Renal cortex interstitium (tissue), 15 donors: ENCODE measurements at places on chromosomes 7 and 10.

GRCh38 chr7:147659036-147659995 lies 931.2 kb upstream of the C7orf33 start:
- DNase-seq, result no peak

DNA sequence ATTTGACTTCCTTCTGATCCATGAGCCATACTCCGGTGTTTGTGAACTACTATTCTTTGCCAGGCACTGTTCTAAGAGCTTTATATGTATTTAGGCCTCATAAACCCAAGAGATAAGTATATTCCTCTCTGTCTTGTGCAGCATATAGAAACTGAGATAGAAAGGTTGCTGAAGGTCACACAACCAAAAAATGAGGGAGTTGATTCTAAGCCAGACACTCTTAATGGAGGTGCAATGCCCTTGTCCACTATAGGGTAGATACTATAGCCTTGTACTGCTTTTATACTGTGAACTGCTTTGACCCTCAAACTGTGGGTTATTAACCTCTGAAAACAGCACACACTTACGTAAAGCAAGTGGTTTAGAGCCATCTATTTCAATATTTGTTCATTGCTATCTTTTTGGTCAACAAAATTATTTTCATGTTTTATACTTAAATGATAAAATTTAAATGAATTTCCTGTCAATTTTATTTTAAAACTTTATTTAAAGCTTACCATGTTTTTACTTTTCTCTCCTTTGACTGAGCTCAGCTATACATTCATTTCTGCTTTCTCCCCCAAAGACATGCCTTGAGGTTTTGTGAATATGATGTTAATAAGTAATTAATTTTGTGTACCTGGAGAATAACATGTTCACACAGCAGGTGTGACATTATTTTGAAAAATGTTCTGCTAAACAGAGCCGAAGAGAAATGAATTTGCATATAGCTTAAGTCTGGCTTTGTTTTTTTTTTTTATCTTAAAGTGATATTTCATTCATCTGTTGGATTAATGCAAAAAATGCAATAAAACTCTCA lies 687.3 kb downstream of the DNAJB9 start:
- DNase-seq, result no peak

DNA sequence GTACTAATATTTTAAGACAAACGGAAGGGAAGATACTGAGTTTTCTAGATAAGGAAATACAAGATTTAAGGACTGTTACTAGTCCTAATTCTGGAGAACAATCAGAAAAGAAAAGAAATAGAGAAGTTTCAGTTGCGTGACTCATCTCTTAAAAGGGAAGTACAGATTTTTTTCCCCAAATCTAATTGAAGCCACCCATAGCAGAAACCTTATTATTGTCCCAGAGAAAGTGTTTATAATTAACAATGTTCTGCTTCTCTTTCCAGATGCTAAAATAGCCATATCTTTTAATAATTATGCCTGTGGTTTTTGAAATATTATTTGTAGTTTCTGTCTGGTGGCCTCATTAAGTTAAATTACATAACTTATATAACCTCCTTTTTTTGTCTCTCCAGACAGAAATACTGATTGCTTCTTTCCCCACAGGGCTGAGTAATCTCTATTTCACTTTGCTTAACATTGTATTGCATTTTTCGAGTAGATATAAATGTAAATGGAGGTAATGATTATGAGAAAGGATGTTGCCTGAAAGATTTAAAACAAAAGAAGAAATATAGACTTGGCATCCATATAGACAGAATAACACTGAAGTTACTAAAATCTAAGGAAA lies 240.7 kb upstream of the MBL2 start:
- no peak for DNase-seq

DNA sequence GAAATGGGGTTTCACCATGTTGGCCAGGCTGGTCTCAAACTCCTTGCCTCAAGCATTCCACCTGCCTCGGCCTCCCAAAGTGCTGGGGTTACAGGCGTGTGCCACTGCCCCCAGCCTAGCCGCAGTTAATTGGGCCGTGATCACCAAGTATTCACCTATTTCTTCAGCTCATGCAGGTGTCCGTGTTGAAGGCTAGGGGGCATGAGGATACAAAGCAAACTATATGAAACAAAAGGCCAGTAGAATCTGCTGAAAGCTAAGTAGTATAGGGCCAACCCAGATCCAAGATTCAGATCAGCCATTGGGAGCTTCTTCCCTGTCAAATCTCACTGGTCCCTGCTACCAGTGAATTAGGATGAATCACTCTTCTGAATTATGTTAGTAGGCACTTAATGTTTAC lies 73.4 kb downstream of the LRRC4 start:
- no peak for DNase-seq

DNA sequence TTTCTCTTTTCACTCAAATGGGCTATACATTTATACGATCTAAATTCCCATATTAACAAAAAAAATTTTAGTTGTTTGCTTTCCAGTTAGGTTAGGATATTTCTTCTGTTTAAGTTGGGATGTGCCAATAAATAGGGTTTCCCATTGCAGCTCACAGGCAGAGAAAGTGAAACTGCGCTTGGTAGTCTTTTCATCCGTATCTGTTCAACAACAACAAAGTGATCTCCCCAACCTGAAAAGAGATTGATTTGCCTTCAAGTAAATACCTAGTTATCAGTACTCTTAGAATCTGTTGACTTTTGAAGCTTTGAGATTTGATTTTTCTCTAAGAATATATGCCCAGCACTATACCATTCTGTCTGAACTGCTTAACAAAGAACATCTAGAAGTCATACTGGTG lies 143.4 kb downstream of the DYNC1I1 start:
- no peak for DNase-seq
